ENCODE measurements at places on chromosomes 5 and 9.
A peak's percentile ranks its signal among the peaks of the same experiment; 100 is the strongest.

- no peak overlapping the region for H3K4me3 ChIP-seq
- no peaks in the 10 kb centered on the region for H3K36me3 ChIP-seq
- no peaks in the 10 kb centered on the region for H3K27me3 ChIP-seq
- H3K27ac ChIP-seq = no peak overlapping the region
- DNase-seq = no peak
Measured at GRCh38 chr9:80188579-80188978, 616.8 kb downstream of the TLE4 start.

GRCh38 chr9:124506433-124506832 lies 766 bp downstream of the NR5A1 start:
- H3K4me3 ChIP-seq = no peak overlapping the region
- no peak overlapping the region for H3K27ac ChIP-seq
- H3K4me1 ChIP-seq = peaks cover 4% of the 10 kb centered on the region
- no peak for DNase-seq
- H3K36me3 ChIP-seq = peaks cover 3% of the 10 kb centered on the region

- peaks cover 5% of the 10 kb centered on the region for H3K4me1 ChIP-seq
- no peak overlapping the region for H3K4me3 ChIP-seq
- peak; percentile 43 for DNase-seq
- H3K36me3 ChIP-seq = peaks cover 72% of the 10 kb centered on the region
- no peak overlapping the region for H3K27ac ChIP-seq
- no peaks in the 10 kb centered on the region for H3K27me3 ChIP-seq
Measured at GRCh38 chr5:80672140-80672736, 17.5 kb upstream of the DHFR start.

GRCh38 chr9:114782586-114782985 lies 23.3 kb downstream of the TNFSF15 start:
- H3K27me3 ChIP-seq = peaks cover 34% of the 10 kb centered on the region
- no peaks in the 10 kb centered on the region for H3K36me3 ChIP-seq
- H3K27ac ChIP-seq = no peak overlapping the region
- peaks cover 3% of the 10 kb centered on the region for H3K4me1 ChIP-seq
- H3K4me3 ChIP-seq = no peak overlapping the region
- no peak for DNase-seq

- peaks cover 9% of the 10 kb centered on the region for H3K4me1 ChIP-seq
- no peak overlapping the region for H3K4me3 ChIP-seq
- H3K27ac ChIP-seq = no peak overlapping the region
- no peak for DNase-seq
- no peaks in the 10 kb centered on the region for H3K36me3 ChIP-seq
Measured at GRCh38 chr5:79074641-79075040, 5.1 kb downstream of the BHMT2 start.

DNA sequence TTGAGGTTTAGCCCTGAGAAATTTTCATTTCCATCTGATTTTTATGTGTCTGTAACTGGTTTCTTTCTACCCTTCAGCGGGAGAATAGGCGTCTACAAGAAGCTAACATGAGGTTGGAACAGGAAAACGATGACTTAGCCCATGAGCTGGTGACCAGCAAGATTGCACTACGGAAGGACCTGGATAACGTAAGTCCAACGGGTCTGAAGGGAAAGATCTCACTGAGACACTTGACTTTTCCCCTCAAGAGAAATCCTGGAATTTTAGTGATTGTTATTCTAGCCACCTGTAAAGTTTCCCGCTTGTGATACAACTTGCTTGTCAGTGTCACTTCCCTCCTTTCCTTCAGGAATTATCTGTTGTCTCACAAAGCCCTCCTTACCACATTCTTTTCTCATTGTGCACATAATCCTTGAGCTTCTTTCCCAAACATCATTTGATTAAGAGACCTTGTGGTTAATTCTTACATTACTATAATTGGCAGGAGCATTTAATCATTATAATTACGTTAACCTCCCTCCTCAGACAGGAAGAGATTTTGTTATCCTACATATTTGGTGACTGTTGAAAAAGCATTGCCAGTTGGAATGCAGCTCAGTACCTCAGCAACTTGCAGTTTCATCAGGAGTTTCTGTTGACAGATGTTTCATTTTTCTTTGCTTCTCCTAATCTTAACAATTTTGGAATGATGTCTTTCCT lies 56.9 kb downstream of the GPR21 start:
- no peaks in the 10 kb centered on the region for H3K27me3 ChIP-seq

DNA sequence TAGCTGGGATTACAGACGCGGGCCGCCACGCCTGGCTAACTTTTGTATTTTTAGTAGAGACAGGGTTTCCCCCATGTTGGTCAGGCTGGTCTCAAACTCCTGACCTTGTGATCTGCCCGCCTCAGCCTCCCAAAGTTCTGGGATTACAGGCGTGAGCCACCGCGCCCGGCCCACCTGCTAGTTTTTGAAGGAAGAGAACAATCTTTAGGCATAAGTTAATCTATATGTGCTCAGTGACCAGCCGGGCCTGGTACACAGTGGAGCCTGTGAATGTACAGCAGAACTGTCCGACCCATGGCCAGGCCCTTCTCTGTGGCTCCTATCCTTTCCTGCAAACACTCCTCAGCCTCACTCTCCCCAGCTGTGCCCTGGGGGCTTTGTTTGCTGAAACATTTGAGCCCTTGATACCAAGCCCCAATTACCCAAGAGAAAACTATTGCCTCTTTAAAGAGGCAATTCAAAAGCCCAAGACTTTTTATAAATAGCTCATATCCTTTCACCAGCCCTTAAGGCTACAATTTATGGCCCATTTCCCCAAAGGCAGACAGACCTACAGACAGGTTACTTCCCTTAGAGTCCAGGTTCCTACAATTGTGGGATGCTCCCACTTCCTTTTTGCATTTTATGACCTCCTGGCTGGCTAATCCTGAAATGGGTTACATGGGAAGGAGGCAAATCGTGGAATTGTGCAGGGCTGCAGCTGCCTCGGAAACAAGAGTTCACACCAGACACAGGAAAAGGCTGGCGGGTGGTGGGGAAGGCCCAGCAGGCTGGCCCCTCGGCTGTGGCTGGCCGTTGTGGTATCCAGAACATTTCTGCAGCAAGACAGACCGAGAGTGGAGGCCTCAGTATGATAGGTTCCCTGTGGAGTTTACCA lies 37.5 kb downstream of the SPRY4 start:
- H3K4me1 ChIP-seq = peaks cover 5% of the 10 kb centered on the region
- H3K36me3 ChIP-seq = no peaks in the 10 kb centered on the region
- H3K4me3 ChIP-seq = no peak overlapping the region
- no peaks in the 10 kb centered on the region for H3K27me3 ChIP-seq

DNA sequence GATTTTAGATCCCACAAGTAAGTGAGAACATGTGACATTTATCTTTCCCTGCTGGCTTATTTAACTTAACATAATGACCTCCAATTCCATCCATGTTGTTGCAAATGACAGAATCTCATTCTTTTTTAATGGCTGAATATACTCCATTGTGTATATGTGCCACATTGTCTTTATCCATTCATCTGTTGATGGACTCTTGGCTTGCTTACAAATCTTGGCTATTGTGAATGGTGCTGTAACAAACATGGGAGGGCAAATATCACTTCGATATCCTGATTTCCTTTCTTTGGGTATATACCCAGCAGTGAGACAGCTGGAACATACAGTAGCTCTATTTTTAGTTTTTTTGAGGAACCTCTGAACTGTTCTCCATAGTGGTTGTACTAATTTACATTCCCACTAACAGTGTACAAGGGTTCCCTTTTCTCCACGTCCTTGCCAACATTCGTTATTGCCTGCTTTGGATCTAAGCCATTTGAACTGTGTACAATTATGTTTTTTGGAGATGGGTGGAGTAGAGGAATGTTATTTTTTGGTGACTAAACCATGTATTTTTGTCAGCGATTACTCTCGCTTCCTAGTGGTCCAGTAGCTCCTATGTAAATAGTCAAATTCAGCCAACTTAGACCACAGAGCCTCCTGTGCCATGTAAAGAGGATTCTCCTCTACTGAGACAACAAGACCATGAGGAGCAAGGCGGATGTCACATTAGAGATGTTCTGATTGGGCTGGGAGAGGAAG lies 60.6 kb downstream of the TNFSF15 start:
- no peak overlapping the region for H3K27ac ChIP-seq
- H3K4me1 ChIP-seq = peaks cover 13% of the 10 kb centered on the region
- peaks cover 2% of the 10 kb centered on the region for H3K36me3 ChIP-seq
- no peak for DNase-seq
- peaks cover 2% of the 10 kb centered on the region for H3K27me3 ChIP-seq

DNA sequence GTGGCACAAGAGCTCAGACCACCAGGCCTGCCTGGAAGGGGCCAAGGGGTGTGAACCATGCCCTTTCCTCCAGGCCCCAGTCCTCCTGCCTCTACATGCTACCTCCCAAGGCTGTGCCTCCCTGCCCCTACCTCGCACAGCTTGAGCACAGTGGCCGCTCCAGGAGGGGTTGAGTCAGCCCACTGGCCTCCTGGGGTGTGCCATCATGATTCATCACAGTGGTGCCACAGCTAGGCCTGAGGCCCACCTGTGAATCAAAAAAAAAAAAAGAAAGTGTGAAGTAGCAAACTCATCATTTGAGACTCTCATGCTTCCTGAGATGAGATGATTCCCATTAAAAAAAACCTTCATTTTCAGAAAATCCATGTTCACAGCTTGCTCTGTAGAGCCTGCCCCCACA lies 240.5 kb downstream of the HSPA4 start:
- H3K4me3 ChIP-seq = no peak overlapping the region
- H3K4me1 ChIP-seq = no peaks in the 10 kb centered on the region
- H3K36me3 ChIP-seq = no peaks in the 10 kb centered on the region
- DNase-seq = no peak
- H3K27ac ChIP-seq = no peak overlapping the region
- no peaks in the 10 kb centered on the region for H3K27me3 ChIP-seq

DNA sequence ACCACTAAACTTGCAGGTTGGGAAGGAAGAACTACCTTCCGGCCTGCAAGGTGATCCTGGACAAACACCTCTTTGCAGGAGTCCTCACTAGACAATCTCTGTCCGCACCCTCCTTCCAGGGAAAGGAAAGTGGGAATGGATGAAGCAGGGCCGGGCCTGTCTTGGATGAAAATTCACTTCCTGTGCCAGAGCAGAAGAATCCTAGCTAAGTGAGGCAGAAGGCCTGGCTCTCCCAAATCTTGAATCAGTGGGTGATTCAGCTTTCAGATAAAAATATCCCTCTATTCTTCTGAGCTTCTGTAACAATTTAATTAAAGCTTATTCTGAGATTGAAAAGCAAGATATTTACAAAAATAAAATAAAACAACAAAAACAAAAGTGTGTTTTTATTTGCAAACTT lies 281.9 kb upstream of the TLE4 start:
- no peaks in the 10 kb centered on the region for H3K4me1 ChIP-seq
- H3K27me3 ChIP-seq = no peaks in the 10 kb centered on the region
- no peak for DNase-seq
- no peak overlapping the region for H3K27ac ChIP-seq
- H3K4me3 ChIP-seq = no peak overlapping the region

DNA sequence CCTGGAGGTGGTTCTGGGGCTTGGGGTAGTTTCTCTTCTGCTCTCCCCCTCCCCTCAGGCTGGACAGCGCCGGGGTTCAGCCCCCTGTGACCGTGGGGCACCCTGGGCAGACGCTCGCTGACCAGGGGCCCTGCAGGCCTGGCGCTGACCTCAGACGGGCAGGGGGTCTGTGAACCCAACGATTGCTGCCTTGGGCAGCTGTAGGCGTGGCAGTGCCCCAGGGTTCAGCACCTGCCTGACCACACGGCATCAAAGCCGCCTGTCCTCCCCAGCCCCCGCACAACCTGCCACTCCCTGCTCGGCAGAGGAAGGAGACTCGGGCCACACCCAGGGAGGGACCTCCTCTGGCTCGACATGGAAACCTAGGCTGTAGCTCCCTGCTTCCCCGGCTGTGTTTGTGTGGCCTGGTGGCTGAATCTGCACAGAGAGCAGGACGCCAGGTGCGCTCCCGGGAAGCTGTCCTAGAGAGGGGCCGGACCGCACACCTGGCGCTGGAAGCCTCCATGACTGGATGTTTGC lies 12.2 kb downstream of the LCN12 start:
- H3K27ac ChIP-seq = no peak overlapping the region
- H3K36me3 ChIP-seq = no peaks in the 10 kb centered on the region
- H3K4me1 ChIP-seq = peaks cover 10% of the 10 kb centered on the region
- peaks cover 2% of the 10 kb centered on the region for H3K27me3 ChIP-seq
- H3K4me3 ChIP-seq = no peak overlapping the region
- no peak for DNase-seq

DNA sequence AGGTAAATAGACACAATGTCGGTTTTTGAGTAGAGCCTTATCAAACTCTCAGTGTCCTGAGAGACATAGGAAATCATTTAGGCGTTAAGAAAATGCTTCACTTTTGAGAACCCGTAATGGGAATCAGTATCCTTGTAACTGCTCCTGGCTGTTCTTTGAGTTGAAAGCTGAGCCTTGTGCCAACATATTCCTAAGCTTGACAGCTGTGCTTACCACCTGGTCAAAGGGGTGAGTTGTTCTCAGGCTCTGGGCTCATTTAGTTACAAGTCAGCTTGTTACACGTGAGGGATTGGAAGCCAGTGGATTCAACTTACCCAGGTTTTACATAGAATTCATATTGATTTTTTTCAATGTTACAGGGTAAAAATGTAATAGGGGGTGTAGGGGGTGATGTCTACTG lies 145.9 kb downstream of the GABRB2 start:
- H3K36me3 ChIP-seq = no peaks in the 10 kb centered on the region
- no peaks in the 10 kb centered on the region for H3K4me1 ChIP-seq
- no peak overlapping the region for H3K4me3 ChIP-seq
- no peak for DNase-seq

DNA sequence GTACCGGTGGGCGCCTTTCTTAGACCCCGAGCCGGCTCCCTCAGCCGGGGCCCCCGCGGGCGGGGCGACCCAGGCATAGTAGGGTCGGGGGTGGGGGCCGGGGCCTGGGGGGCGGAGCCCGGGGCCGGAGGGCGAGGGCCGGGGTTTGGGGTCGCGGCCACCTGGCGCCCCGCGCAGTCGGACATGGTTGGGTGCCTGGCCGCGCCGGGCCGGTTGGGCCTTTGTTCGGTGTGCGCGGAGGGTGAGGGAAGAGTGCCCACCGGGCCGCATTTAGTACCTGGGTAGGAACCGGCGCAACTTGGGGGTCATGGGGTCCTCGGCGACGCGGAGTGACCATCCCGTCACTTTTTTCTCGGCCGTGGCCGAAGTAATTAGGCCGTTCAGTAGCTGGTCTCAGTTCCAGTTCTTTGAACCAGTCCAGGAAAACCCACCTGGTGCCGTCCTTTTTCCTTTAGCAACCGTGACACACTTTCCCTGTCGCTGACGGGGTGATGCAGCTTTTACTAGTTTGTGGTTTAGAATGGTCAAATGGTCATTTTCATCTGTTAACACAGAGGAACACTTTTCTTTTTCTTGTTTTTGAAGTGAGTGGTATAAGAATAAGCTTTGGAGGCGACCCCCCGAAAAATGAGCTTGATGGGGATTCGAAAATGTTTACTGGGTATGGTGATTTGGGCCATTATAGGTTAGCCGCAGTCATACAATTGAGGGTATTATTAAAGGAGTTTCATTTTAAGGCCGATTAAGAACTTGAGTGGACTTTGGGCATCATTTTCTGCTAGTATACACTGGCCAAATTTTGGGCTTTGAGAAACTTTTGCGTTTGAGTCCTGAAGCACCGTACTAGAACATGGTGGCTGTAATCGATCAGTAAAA lies 589 bp downstream of the CKS2 start:
- DNase-seq = no peak
- H3K27me3 ChIP-seq = no peaks in the 10 kb centered on the region
- peaks cover 66% of the 10 kb centered on the region for H3K36me3 ChIP-seq
- H3K4me3 ChIP-seq = peak overlapping the region; percentile 97
- peaks cover 46% of the 10 kb centered on the region for H3K4me1 ChIP-seq

- H3K4me1 ChIP-seq = peaks cover 5% of the 10 kb centered on the region
- H3K4me3 ChIP-seq = no peak overlapping the region
- no peak for DNase-seq
- no peaks in the 10 kb centered on the region for H3K36me3 ChIP-seq
Measured at GRCh38 chr5:158080112-158080511, 221.2 kb upstream of the CLINT1 start.

GRCh38 chr5:173430394-173430793 lies 102.2 kb upstream of the STC2 start:
- peaks cover 6% of the 10 kb centered on the region for H3K27me3 ChIP-seq
- DNase-seq = no peak
- no peak overlapping the region for H3K4me3 ChIP-seq
- no peaks in the 10 kb centered on the region for H3K36me3 ChIP-seq
- H3K4me1 ChIP-seq = no peaks in the 10 kb centered on the region
